ENCODE measurements at places on chromosomes 4 and X. TPM values are rescaled to one million over a fixed set of nuclear protein-coding genes. Genes with fewer than 3 reads are reported as not detected.

The VCX3A gene
- total RNA-seq, result not detected

The HERC5 gene
- 14.5 TPM for total RNA-seq

The AMTN gene
- 29.6 TPM for total RNA-seq

The PRIMPOL gene
- total RNA-seq, result 22.5 TPM

The MND1 gene
- total RNA-seq, result 28.9 TPM

The MAGEA12 gene
- 0.96 TPM for total RNA-seq

The NUDT10 gene
- total RNA-seq, result not detected

The MTMR8 gene
- total RNA-seq, result not detected

The OTOP1 gene
- not detected for total RNA-seq

The CFAP99 gene
- total RNA-seq, result not detected

The GLRA3 gene
- not detected for total RNA-seq

The ART3 gene
- not detected for total RNA-seq

The GDPD2 gene
- 0.12 TPM for total RNA-seq

The MEPE gene
- not detected for total RNA-seq

The FRG2 gene
- not detected for total RNA-seq

The ZDHHC15 gene
- not detected for total RNA-seq

The SLC25A5 gene
- total RNA-seq, result 176 TPM

The TRMT44 gene
- total RNA-seq, result 10.0 TPM

The ETDB gene
- not detected for total RNA-seq

The TLR3 gene
- 4.4 TPM for total RNA-seq

The TMPRSS11D gene
- not detected for total RNA-seq

The PRDM5 gene
- 14.6 TPM for total RNA-seq

The C1QTNF7 gene
- not detected for total RNA-seq

The MAGEA2 gene
- not detected for total RNA-seq

The ETDA gene
- not detected for total RNA-seq

The GRIA2 gene
- not detected for total RNA-seq

The ZCCHC18 gene
- total RNA-seq, result not detected

The TCP11X2 gene
- not detected for total RNA-seq

The PYURF gene
- 233 TPM for total RNA-seq

The PLP2 gene
- total RNA-seq, result 80.8 TPM

The NUDT11 gene
- total RNA-seq, result not detected

The INTU gene
- total RNA-seq, result 3.3 TPM

All from A172 (cell line).